Cortex of kidney (tissue), 1 donor: ENCODE measurements at places on chromosomes 11 and 22.

DNA sequence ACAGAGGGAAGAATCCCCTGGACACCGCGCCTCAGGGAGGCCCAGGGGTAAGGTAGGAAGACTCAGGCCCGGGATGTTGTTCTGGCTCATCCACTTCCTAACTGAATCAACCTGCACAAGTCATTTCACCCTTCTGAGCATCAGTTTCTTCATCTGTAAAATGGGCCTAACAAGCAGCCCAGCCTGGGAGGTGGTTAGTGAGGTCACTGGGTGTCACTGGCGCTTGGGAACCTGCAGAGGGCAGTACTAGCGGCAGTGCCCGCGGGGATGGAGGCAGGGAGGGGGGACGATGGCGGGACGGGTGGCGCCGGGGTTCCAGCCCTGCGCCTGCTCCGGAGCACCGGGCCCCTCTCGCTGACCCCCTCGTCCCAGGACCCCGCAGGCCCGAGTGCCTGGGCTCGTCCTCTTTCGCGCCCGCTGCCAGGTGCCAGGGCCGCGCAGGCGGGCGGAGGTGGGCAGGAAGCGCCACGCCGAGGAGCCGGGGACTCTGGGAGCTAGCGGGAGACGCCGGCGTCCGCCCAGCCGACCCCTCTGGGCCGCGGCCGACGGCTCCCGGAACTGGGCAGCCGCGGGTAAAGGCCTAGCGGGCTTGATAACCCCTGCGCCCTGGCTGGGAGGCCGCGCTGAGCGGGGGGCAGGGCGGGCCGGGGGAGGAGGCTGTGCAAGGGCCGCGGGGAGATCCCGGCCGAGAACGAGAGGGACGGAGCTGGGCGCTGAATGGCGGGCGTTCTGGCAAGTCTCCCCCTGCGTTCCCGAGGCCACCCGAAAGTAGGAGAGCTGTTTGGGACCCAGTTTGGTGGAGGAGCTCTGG, at the start of gene NLRX1:
Gene NLRX1, plus strand, starts transcription at position 255 of the 811 bp plus-strand sequence. CDS start 2,679 bp downstream, outside the sequence.
- no peak for DNase-seq

DNA sequence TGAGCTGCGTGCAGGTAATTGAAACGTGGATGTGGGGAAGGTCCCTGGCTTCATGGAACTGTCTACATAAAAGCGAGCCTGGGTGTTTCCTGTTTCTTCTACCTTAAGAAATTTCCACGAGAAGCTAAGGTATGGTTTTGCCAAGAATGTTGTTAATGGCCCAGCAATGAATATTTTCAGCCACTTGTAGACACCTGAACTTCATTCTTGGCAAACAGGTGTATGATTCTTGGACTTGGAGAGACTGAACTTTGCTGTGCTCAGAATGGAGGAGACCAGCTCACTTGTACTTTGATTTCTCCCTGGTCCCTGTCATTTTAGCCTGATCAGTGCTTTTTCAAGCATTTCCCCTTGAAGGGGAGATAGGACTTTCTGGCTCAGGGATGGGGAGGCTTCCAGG, 20.8 kb downstream of the LRP5 start:
- no peak for DNase-seq

DNA sequence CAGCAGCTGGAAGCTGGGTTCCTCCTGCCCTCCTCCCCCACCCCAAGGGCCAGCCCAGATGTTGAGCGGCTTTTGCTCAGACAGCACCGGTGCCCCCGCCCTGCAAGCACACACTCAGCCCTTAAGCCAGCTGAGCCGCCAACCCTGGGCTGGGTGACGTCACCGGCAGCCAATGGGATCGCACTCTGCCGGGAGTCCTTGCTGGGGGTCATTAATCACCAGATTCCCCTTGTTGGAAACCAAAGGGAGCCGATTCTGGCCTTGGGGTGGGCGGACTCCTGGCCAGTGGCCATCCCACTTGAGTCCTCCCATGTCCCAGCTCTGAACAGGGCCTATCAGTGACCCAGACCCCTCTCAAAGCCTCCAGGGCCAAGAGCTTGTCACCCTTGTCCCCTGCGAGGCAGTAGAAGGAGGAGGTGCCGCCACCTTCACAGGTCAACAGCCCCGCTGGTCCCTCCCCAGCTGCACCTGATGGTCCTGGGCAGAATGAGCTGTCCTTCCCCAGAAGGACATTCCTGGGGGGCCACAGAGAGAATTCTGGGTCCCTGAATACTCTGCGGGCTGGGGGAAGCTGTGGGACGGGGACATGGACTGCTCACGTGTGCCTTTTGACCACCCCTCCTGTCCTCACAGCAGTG, 7.4 kb downstream of the DUSP8 start:
- DNase-seq, result no peak

GRCh38 chr11:104091281-104092096, 55.0 kb downstream of the DDI1 start:
- no peak for DNase-seq

GRCh38 chr11:68927280-68928135, 23.8 kb downstream of the IGHMBP2 start:
- DNase-seq, result no peak

- no peak for DNase-seq
These were observed 98.5 kb downstream of the TMEM135 start for GRCh38 chr11:87136236-87136635.

DNA sequence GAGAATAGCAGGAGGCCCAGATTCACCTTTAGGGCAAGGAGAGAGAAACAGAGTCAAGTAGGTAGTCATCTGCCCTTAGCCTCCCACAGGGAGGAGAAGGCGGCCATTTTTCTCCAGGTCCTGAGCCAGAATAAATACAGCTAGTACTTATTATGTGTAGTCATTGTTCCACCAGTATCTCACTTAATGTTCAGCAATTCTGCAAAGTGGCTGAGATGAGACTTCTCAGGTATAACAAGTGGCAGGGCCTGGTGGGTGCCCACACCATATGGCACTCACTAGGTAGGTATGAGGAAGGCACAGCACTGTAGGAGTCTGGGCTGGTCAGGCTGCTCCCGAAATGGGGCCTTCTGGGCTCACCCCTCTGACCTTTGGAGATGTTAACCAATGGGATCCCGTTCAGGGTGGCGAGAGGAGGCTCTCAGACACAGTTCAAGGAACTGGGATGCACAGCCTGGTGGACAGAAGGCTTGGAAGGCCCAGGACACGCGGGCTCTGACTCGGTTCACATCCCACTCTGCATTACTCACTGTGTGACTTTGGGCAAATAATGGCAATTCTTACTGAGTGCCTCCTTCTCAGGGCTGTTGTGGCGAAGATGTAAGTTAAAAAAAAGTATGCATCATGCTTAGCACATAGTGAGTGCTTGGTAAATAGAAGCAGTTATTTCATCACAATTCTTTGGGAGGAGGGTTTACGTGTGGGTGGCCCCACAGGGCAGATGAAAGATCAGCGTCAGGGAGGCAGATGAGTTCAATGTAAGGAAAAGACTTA, 25.1 kb downstream of the RTN4RL2 start:
- no peak for DNase-seq

DNA sequence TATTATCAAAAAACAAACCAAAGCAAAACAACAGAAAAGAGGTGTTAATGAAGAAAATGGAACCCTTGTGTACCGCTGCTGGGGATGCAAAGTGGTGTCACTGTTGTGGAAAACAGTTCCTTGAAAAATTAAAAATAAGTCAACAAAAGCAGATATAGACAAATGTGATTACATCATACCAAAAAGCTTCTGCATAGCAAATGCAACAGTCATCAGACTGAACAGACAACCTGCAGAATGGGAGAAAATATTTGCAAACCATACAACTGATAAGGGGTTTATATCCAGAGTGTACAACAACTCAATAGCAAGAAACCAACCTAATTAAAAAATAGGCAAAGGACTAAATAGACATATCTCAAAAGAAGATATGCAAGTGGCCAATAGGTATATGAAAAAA, 22.9 kb upstream of the CARS1 start:
- no peak for DNase-seq

GRCh38 chr11:109747839-109748238, 325.8 kb downstream of the C11orf87 start:
- no peak for DNase-seq

DNA sequence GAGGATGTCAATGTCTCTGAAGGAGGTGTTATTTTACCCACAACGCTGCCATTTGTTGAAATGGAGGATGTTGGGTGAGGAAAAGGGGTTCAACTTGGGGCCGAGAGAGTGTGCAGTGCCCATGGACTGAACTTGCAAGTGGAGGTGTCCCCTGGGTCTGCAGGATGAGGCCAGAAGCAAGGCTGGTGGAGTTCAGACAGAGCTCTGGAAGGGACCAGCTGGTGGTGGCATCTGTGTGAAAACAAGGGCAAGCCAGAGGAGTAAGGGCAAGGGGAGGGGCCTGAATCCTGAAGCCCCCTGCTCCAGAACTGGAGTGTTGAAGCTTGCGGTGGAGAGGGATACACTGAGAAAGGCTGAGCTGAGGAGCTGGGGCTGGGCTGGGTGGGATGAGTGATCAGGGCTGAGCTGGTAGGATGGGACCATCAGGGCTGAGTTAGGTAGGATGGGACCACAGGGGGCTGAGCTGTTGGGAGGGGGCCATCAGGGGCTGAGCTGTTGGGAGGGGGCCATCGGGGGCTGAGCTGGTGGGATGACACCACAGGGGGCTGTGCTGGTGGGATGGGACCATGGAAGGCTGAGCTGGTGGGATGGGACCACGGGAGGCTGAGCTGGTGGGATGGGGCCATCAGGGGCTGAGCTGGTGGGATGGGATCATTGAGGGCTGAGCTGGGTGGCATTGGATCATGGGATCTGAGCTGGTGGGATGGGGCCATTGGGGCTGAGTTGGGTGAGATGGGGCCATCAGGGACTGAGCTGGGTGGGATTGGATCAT, 13.4 kb upstream of the CTSD start:
- no peak for DNase-seq

GRCh38 chr11:1796413-1797011, 32.8 kb upstream of the CTSD start:
- no peak for DNase-seq

GRCh38 chr11:129709801-129710398, 105.7 kb upstream of the TMEM45B start:
- DNase-seq, result no peak

DNA sequence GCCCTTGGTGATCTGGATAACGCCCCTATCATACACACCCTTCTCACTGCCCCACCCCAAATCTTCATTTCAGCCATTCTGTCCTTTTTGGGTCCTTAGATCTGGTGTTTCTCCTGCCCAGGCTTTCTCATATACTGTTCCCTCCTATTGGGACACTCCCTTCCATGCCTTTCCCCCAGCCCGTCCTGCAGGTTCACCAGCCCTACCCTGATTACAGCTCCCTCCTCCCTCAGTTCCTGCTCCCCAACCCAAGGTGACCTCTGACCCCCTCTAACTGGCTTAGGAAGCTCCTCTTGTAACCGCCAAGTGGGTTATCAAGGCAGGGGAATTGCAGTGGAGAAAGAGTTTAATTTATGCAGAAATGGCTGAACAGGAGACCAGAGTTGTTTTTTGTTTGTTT, 13.0 kb downstream of the MTFP1 start:
- no peak for DNase-seq

- no peak for DNase-seq
These were observed at the start of gene RTN4RL2 for GRCh38 chr11:57460022-57460757. RTN4RL2 (plus strand) TSS chr11:57460528; CDS start chr11:57460866, 338 bp downstream.

GRCh38 chr11:65213322-65214211, 31.8 kb downstream of the CAPN1 start:
- no peak for DNase-seq

DNA sequence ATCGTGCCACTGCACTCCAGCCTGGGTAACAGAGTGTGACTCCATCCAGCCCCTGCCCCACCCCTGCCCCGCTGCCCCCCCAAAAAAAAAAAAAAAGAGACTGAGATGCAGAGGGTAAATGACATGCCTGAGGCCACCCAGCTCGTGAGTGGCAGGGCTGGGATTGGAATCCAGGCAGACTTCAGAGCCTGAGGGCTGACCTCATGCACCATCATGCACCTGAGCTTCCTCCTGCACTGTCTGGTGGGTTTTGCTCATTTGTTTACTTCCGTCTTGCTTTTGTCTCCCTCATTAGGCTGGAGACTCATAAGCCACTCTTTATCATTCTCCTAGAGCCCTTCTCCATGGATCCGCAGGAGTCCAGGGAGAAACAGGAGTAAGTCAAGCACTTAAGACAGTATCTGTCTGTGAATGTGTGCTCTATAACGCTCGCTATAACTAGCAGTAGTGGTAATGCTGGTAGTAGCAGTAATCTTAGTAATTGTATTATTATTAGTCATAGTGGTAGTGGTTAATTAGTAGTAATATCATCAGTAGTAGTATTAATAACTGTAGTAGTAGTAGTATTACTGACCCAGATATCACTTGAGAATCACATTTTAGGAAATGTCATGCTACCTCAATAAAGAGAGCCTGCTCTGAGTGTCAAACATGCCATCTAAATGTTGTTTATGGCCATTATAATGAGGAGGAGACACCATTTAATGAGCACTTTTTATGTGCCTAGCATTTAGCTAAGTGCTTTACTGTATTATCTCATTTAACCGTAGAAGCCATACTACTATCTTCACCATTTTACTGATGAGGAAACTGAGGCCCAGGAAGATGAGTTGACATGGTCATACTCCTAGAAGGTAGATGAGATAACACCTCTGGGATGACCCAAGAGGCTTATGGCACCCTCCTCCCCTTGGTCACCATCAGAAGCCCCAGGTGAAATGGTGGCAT, 85.0 kb downstream of the NAT10 start:
- DNase-seq, result no peak
